Stimulated activated CD8-positive, alpha-beta memory T cell treated with anti-CD3 and anti-CD28 coated beads, Interleukin-7, amount 100 ng/mL, for 1 hour (primary cell): ENCODE measurements at places on chromosomes 13 and 19.
A peak's percentile ranks its signal among the peaks of the same experiment; 100 is the strongest.

DNA sequence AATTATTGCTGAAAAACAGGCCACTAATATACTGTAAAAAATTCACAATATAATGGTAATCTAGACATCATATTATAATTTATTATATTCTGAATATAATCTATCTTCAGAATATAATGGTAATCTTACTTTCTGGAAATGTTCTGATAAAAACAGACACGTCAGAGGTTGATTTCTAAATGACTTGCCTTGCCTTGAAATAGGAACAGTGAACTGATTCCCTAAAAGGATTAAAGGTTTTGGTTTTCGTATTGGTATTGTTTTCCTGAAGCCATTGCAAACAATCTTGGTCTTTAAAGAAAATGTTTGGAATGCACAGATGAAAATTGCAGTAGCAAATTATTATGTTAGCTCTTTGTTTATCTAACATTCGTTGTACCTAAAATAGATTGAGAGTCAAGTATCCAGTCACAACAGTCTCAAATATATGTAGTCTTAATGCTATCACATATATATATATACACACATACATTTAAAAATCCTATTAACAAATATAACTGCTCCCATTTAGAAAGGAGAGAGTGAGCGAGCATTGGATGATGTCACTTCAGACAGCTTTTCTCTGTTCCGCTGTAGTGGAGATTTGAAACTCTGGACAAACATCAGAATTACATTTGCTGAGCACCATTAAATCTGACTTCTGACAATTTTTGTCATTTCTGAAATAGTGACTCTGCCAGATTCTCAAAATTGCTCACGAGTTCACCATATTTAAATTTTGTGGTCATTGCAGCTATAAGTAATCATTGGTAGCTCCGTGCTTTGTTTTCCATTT lies 1.7 kb downstream of the ITM2B start:
- DNase-seq: no peak

DNA sequence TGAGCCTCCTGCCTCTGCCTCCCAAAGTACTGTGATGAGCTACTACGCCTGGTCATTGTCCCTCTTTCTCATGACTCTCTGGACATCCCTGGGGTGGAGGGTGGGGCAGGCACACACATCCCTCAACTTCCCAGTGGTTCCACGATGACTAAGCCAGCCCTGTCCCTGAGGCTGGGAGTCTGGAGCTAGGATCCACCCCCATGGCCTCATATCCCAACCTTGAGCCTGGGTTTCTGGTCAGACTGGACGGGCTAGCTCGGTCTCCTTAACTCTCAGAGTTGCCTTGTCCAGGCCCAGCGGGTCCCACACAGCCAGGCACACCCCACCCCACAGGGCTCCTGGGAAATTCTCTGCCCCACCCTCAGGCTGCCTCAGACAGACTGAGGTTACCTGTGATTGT lies 19.6 kb downstream of the IER2 start:
- DNase-seq: no peak

- DNase-seq: no peak
These were observed 18.0 kb downstream of the SLC5A5 start for GRCh38 chr19:17889609-17890214.

- no peak for DNase-seq
These were observed 145.0 kb downstream of the ABCC4 start for GRCh38 chr13:95156208-95156607.

DNA sequence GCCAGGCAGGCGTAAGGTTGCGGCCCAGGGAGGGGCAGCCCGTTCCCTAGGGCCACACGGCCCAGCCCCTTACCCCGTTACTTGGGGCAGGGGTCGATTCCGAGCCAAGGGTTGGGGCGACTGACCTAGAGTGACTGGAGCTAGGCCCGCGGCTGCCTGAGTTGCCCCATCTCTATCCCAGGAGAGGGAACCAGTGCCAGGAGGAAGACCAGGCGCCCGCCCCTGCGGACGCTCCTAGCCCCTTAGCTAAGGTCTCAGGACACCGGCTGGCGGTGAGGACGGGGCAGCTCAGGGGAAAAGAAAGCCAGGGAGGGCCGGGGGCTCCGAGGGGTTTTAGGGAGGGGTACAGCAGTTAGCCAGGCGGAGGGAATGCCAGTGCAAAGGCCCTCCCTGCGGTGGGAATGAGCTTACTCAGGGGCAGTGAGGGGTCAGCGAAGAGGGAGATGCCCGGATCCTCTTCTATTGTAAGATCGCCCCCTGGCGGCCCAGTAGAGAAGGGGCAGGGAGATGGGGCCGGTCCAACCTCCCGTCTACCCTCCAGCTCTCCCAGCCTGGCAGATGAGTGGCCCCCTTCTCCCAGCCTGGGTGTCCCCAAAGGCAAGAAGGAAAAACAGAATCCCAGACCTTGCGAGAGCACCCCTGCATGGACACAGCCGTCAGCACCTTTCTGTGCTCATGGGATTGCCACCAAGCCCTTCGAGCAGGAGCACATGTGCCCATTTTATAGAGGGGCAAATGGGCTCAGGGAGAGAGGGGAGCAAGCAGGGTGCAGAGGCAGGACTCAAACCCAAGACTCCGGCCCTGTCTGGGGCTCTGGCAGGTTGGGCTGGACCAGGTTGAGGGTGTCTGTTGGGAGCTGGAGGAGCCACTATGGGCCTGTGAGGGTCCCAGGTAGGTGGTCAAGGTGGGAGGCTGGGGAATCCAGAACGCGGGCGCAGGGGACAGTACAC lies 16.3 kb downstream of the CILP2 start:
- DNase-seq: peak; percentile 40

DNA sequence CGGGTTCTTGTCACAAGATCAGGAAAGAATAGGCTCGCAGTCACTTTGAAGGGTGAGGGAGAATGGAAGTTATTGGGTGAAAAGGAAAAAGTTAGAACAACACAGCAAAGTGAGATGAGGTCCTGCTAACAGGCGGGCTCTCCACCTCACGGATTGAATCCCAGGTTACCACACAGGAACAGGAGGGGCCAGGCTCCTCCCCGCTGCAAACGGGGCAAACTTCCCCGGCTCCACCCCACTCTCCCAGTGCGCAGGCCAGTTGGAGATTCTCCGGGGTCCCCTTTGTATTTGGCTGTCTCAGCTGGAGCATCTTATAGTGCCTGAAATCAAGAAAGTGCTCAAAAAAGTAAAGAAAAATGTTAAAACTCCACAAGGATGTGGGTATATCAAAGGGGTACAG lies 78.3 kb upstream of the IPO5 start:
- DNase-seq: no peak

DNA sequence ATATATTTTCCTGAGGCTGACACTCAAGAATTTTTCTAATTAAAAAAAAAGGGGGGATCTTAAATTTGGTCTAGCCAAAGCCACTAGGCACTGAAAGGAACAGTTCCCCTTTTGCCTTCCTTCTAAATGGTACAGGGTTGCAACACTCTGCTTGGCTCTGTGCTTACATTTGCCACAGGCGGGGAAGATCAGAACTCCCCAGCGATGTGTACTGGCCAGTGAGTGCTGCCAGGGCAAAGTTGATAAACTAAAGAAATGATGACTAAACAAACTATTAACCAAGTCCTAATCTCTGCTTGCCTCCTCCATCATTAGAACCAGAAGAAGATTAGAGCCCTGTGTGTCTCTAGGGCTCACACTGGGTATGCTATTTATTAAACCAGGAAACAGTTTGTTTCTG lies 75.3 kb upstream of the SCEL start:
- DNase-seq: no peak

GRCh38 chr19:23716792-23717191 lies 29.8 kb upstream of the ZNF675 start:
- DNase-seq: no peak
